ENCODE measurements at places on chromosomes 1 and 21.

- no peak for DNase-seq
Observed at GRCh38 chr1:3575993-3576392, 35.3 kb downstream of the MEGF6 start.

DNA sequence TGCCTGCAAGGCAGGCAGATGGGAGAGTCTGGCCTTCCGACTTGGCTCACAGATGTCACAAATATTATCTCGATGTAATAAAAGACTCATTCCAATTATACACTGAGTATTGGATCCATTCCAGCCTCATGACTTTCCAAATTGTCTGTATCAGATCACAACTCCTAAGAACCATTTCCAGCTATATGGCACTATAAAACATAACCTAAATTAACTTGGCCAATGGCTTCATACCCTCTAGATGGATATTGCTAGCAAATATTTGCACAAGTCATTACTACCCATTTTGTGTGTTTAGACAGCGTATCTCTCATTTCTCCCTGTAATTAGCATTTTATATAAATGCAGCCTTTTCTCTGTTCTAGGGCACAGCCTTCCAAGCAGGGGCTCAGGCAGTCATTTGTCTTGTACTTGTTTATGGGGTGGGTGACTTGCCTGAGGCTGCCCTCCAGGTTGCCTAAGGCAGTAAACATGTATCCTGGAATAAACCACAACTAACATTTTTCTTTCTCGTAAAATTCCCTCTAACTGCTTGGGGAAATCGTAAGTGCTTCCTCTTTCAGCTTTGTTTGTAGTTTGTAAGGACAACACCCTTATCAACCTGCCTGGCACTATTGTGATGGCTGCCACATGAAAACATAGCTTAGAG, 70.6 kb upstream of the KCNJ6 start:
- no peak for DNase-seq

GRCh38 chr1:170205301-170205700, 59.5 kb downstream of the NTMT2 start:
- no peak for DNase-seq

DNA sequence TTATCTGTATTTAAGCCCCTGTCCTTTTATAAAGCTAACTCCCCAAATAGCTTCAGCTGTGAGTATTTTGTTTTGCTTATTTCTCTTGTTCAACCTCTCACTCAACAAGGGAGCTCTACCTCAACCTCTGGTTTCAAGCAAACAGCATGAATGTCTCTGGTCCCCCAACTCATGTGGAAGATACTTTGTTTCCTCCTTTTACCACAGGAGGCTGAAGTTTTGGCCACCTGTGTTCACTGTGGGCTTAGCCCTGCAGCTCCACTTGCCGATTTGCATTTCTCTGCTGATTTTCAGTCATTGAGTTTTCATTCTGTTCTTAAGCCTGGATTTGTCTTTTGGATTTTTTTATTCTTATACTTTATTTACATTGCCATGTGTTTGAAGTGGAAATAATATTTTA, 613.1 kb downstream of the USP25 start:
- no peak for DNase-seq
